ENCODE measurements at places on chromosomes 2 and 18.

- DNase-seq: peak; percentile 11
These were observed 44.6 kb downstream of the HAUS1 start for GRCh38 chr18:46148810-46149209.

DNA sequence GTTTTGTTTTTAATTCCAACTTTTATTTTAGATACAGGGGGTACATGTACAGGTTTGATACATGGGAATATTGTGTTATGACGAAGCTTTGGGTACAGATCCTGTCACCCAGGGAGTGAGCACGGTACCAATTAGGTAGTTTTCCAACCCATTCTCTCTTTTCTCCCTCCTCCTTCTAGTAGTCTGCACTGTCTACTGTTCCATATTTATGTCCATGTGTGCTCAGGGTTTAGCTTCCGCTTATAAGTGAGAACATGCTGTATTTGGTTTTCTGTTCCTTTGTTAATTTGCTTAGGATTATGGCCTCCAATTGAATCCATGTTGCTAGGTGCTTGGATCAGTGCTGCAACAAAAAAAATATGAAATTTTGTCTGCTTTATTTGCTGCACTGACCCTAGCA, 659.3 kb upstream of the TMEFF2 start:
- DNase-seq: no peak

- DNase-seq: no peak
These were observed 250.1 kb downstream of the PRKCE start for GRCh38 chr2:45901468-45902032.

GRCh38 chr2:181528441-181528840, 71.3 kb downstream of the ITGA4 start:
- DNase-seq: no peak

GRCh38 chr2:27024188-27024587, 8.6 kb upstream of the TMEM214 start:
- no peak for DNase-seq

- DNase-seq: no peak
These were observed 26.1 kb downstream of the KIF5C start for GRCh38 chr2:148901142-148901541.

DNA sequence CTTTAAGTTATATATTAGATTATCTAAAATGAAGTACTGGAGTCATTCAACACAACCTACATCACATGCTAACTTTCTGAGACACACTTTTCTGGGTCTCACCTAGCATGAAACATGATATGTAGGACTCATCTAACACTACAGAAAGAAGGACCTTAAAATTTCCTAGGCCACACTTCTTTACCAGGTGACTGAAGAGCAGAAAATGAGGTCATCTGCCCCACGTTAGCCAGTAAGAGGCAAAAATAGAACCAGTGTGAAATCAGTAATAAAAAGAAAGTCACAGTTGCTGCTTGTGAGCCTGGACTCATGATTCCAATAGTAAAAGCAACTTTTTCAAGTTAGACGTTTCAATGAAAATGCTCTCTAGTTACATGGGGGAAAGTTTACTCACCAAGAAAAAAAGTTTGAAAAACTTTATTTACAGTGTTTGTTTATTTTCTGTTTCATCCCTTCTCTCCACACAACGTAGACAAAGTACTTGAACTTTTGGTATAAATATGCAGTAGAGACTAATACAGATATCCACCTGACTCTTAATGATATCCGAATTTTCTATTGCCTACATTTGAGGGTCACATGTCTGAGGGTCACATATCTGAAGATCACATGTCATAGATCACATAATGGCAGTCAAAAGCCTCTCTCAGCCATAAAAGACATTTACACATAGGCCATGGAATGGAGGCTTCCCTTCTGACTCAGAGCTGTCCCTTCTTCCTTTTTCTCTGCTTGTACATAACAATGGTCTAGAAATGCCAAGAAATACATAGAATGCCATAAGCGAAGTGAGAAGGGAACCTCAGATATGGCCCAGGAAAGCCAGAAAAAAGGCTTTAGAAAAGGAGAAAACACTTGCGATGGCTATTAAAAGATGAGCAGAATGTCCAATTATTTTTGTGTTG, 362.9 kb downstream of the ZEB2 start:
- DNase-seq: no peak

GRCh38 chr2:179263015-179263414, 1.6 kb downstream of the SESTD1 start:
- no peak for DNase-seq

DNA sequence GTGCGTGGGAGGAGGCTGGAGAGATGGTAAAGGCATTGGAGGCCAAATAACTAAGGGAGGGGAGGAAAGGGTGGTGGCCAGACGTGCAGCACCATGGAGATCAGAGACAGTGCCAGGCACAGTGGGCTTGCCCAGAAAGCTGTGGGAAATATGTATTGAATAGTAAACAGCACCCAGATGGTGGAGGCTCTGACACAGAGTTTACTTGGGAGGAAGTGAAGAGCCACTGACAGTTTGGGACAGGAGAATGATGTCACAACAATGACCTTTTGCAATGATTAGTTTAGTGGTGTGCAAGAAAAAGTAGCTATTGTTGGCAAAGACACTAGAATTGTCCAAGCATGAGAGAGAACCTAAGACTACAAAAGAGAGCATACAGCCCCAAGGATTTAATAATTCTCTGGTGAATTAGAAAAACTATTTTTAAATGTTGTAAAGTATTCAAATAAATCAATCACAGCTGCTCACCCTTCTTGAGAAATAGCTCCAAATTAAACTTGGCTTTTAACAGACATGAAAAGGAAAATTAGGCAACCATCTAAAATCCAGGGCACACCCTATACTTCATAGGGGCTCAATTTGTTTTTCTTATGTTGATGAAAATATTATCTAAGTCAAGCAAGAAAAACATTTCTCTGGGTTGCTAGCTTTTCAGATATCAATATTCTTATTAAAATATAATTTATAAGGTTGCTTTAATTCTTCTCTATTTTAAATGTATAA, 458.7 kb upstream of the HNRNPA3 start:
- DNase-seq: peak; percentile 67
